Activated CD4-positive, alpha-beta T cell treated with anti-CD3 and anti-CD28 coated beads for 4 hours (primary cell): ENCODE measurements at places on chromosomes 16 and 17.

DNA sequence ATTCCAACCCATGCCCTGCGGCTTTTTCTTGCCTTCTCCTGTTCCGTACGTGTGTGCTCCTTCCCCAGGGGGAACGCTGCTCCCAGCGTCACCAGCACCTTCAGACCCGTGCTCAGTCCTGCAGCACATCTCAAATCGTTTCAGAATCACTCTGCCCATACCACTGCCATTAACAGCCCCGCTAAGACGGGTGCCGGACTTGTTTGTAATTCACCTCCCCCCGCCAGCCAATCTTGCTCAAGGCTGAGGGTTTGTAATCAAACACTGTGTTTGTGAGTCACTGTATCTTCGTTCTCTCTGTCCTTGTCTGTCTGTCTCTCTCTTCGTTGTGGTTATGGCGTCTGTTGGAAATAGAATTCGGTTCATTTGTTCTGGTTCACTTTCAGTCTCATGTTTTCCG lies 17.3 kb downstream of the CARD14 start:
- no peak for DNase-seq

GRCh38 chr17:15406081-15406480 lies 61.3 kb downstream of the CDRT4 start:
- no peak for DNase-seq

- no peak for DNase-seq
Measured at GRCh38 chr17:17314501-17315071, 11.4 kb downstream of the NT5M start.

DNA sequence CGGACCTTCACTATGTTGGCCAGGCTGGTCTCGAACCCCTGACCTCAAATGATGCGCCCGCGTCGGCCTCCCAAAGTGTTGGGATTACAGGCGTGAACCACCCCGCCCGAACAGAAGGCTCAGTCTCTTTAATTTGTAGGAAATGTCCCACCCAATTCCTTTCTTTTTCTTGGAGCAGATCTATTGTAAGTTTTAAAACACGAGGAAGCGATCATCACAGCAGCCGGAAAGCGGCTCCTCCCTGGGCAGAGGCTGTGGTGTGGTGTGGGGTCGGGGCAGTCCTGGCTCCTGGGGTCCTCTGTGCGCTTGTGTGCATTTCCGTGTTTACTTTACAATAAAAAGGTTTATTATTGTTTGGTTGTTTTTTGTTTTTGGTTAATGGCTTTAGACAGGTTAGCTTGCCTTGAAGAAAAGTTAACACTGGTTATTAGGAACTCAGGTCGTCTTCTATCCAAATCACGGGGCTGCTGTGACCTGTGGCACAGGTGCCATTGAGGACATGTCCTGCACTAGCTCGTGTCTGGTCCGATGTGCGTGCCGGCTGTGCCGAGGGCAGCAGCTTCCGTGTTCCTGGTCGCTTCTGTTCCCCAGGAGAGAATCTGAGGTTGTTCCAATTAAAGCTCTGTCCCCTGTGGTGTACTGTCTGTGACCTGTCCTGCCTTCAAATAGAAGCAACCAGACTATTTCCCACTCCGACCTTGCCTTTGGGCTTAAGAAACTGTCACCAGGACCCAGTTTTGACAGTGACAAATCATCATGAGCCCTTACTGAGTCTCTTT lies 83.1 kb downstream of the SEC14L1 start:
- DNase-seq = no peak

GRCh38 chr17:40440166-40440565 lies 3.1 kb upstream of the IGFBP4 start:
- no peak for DNase-seq

DNA sequence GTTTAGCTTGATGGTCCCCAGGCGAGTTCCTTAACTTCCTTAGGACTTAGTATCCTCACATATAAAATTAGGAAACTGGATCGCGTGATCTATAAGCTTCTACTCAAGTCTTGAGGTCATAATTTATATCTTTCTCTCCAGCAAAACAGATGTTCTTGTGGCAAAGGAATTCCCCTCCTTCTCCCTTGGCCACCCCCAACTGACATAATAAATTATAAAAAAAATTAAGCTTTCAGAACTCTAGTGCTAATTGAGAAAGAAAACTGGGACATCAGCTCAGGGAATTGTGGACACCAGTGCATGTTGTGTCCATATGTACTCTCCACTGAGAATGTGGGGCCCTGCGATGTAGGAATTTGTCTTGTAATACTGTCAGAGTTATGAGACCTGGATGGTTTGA lies 13.5 kb downstream of the GNAO1 start:
- no peak for DNase-seq

DNA sequence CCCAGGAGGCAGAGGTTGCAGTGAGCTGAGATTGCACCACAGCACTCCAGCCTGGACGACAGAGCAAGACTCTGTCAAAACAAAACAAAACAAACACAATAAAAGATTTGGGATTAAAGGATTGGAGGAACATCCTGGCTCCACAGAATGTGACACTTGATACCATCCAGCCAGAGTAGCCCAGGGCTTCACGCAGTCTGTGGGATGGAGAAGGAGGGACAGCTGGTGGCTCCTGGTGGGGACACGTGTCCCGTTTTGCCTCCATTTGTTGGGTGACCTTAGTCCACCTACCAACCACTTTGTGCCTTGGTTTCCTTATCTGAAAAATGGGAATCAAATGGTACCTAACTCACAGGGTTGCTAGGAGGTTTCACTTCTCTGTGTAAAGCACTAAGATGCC lies 12.4 kb upstream of the CYB561 start:
- no peak for DNase-seq

DNA sequence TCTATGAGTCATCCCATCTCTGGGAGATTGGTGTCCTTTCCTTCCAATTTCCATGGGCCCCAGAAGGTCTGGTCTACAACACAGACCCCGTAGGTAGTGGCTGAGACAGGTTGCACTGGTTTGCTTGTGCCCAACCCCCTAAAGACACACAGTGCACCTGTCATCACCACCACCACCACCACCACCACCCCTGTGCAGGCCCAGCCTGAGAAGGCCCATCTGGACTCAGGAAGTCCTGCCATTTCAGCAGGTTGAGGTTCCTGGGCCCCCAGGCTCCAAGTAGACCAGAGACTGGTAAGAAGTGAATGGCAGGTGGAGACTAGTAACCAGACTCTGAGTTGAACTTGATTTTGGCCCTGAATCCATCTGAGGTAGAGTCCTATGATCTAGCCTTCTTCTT lies 25.9 kb upstream of the PHB1 start:
- no peak for DNase-seq

- no peak for DNase-seq
Measured at GRCh38 chr17:62644487-62645173, 17.2 kb downstream of the MRC2 start.

DNA sequence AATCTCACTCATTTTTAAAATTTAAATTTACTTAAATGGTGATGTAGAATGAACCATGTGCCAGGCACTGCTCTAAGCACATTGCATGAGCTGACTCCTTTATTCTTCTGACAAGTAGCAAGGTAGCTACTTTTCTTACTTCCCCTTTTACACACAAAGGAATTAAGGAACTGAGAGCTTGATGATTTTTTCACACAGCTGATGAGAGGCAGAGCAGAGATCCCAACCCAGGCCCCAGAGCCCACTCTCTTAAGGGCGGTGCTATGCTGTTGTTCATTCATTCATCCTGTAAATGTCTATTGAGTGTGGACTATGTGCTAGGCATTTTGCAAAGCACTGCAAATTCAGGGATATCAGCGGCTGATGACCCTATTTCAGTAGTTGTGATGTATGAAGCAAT lies 17.9 kb downstream of the SEC14L5 start:
- DNase-seq = no peak

DNA sequence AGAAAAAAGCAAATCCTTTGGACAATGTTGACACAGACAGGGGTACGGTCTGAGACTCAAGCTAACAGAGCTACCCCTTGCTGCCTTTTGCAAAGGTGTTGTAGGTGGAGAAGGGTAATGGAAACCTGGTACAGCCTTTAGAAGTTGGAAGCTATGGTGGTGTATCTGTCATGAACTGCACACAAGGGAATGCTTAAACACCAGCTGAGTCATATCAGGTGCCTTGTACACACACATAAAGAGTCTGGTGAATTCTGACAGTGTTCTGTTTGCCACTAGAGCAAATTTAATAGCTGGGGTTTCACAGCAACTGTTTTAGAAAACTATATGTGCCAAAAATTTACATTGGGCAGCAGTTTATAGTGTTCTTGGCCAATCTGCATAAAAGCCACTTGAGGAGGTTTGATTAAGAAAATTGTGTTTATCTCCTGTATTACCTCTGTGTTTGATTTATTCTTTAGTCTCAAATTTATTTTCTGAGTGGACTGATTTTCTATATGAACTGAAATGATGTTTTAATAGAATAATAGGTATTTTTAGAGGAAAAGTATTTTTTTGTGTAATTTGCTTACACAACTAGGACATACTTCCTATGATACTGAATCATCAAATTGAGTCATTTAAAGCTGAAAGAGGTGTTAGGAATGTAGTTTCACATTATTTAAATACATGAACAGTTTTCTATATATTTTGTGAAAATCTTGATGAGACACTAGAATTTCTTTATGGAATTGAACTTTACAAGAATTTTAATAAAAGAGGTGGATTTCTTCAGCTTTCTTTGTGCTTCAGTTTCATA lies 136.9 kb downstream of the MAP2K6 start:
- DNase-seq = no peak

GRCh38 chr17:15194859-15195277 lies 70.3 kb downstream of the PMP22 start:
- DNase-seq = no peak

DNA sequence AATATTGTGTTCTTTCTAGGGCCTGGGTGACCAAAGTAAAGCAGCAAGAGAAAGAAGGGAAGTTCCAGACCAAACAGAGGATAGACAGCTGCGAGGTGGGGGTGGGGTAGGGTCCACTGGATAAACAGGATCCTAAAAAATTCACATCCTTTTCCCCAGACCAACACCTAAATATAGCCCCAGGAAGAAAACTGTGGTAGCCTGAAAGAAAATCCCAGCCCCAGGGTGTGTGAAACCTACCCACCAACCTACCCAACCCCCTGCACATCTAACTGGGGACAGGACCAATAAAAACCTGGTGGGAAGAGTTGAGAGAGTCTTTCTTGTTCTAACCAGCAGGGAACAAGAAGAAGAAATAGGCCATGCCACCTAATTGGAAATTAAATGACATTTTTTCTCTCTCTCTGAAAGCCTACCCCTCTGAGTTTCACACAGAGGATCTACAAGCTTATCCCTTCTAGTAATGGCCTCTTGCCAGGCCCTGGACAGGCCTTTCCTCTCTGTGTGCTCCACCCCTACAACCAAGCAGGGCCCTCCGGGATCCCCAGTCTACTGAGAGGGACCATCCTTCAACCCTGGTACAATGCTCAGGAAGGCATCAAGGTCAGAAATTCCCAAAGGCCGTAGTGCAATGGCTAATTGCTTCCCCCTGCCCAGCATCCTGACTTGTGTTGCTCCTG lies 12.0 kb downstream of the MYO18A start:
- no peak for DNase-seq

DNA sequence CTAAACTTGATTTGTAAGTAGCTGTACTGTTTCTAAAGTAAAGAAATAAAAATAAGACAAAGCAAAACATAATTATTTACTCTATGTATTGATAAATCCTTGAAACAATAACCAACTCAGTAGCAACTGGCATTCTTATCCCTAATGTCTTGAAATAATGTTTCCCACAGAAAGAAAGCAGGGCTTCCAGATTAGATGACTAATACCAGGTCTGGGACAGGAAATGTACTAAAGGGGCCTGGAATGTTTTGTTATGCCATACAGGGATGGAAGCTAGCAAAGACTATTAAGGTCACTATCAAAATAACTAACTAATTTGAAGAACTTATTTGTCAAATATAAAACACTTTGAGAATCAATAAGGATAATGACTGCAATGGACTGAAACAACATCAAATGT lies 82.1 kb downstream of the CFDP1 start:
- DNase-seq = no peak

DNA sequence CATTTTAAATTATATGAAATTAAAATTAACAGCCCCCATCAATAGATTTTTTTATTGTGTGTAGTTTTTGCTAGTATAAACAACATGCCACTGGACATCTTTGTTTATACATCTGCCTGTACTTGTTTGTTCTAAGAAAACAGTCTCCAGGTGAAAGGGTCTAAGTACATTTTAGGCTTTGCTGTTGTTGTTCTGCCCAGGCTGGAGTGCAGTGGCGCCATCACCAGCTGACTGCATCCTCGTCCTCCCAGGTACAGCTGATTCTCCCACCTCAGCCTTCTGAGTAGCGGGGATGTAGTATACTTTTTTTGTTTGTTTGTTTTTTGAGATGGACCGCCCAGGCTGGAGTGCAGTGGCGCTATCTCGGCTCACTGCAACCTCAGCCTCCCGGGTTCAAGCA lies 25.5 kb downstream of the C17orf58 start:
- no peak for DNase-seq

DNA sequence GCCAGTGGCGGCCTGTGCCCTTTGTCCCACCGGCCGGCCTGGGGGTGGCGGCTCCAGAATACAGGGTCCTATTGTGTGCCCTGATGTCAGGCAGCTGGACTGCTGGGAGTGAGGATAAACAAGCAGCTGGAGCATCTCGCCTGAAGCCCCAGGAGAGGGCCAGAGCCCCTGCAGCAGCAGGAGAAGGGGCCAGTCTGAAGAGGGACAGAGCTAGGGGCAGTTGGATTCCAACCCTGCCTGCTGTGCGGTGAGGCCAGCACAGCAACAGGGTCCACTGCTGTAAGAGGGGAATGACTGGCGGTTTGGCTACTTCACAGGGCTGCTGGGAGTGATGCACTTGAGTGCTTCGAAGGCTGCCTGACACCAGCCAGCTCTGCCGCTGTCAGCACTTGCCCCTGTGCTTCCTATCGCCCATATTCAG lies 25.0 kb downstream of the RAB11FIP4 start:
- DNase-seq = no peak

GRCh38 chr17:40071313-40072039 lies 8.7 kb downstream of the THRA start:
- no peak for DNase-seq

DNA sequence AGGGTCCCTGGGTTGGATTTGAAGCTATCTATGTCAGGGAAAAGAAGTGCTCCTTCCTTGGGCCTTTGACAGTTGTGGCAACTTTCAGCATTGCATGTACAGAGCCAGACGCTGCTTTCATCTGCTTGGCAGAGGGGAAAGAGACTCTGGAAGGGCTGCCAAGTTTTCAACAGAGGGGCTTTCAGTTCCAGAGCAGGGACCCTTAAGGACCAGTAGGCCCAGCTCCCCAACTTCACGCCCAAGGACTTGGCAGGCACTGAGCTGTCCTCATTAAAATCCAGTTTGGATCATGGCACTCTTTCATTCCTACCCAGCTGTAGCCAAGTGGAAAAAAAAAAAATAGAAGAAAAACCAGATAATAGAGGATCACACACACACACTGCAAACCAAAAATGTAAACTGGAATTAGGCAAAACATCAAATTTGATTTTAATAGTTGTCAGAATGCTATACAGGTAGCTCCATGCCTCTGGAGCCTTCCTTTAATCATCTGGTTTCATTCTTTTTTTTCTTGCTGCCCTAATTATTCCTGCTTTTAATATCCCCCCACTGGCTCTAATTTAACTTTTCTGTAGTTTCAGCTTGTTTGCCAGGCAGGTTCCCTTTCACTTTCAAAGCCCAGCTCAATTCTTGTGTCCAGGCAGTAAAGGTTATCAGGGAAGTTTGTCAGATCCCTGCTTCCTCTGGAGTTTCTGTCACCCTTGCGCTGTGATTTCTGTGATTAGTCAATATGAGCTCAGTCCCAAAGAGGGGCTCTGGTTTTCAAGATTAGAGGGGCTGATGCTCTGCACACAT lies 702.6 kb upstream of the CDH8 start:
- no peak for DNase-seq
